Memory B cell (primary cell): ENCODE measurements at places on chromosomes 5 and 9.

GRCh38 chr5:157067005-157067404, 8.1 kb upstream of the HAVCR1 start:
- H3K4me1 ChIP-seq = peaks cover 3% of the 10 kb centered on the region
- H3K27ac ChIP-seq = no peak overlapping the region
- no peak overlapping the region for H3K4me3 ChIP-seq
- no peak for DNase-seq

- no peak overlapping the region for H3K27ac ChIP-seq
- no peaks in the 10 kb centered on the region for H3K4me1 ChIP-seq
- H3K27me3 ChIP-seq = peaks cover 12% of the 10 kb centered on the region
- no peak for DNase-seq
Observed at GRCh38 chr5:175681968-175682340, 24.1 kb downstream of the HRH2 start.

DNA sequence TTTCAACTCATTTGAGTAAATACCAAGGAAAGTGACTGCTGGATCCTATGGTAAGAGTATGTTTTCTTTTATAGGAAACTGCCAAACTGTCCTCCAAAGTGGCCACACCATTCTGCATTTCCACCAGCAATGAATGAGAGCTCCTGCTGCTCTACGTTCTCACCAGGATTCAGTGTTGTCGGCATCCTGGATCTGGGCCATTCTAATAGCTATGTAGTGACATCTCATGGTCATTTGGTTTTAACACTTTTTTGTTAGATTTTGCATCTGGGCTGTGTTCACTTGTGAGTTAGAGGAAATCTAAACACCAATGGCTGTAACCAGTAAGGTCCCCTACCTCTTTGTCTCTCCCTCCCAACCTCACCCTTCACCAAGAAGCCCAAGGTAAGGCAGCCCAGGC, 115.9 kb downstream of the ATPSCKMT start:
- DNase-seq = no peak
- no peak overlapping the region for H3K27ac ChIP-seq
- peaks cover 3% of the 10 kb centered on the region for H3K27me3 ChIP-seq

- peaks cover 8% of the 10 kb centered on the region for H3K36me3 ChIP-seq
- no peak overlapping the region for H3K27ac ChIP-seq
- H3K4me3 ChIP-seq = no peak overlapping the region
- H3K4me1 ChIP-seq = peaks cover 11% of the 10 kb centered on the region
- no peaks in the 10 kb centered on the region for H3K27me3 ChIP-seq
Observed at GRCh38 chr5:138850865-138851435, 24.2 kb downstream of the LRRTM2 start.

DNA sequence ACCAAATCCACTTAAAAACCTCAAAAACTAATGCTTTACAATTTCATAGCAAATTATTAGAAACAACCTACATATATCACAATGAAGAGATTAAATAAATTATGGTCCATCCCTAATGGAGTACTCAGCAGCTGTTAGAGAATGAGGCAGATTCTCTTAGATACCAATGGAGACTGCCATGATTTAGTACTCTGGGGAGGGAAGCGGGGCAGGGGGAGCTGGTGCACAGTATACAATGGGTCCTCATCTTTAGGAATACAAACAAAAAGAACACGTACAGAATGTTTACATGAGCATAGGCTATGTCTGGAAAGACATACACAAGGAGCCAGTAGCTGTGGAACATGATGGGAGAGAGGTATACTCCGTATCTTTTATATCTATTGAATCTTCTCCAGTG, 2.0 kb downstream of the LIFR start:
- no peaks in the 10 kb centered on the region for H3K36me3 ChIP-seq
- H3K4me3 ChIP-seq = no peak overlapping the region
- peaks cover 5% of the 10 kb centered on the region for H3K4me1 ChIP-seq
- no peak overlapping the region for H3K27ac ChIP-seq
- DNase-seq = no peak

DNA sequence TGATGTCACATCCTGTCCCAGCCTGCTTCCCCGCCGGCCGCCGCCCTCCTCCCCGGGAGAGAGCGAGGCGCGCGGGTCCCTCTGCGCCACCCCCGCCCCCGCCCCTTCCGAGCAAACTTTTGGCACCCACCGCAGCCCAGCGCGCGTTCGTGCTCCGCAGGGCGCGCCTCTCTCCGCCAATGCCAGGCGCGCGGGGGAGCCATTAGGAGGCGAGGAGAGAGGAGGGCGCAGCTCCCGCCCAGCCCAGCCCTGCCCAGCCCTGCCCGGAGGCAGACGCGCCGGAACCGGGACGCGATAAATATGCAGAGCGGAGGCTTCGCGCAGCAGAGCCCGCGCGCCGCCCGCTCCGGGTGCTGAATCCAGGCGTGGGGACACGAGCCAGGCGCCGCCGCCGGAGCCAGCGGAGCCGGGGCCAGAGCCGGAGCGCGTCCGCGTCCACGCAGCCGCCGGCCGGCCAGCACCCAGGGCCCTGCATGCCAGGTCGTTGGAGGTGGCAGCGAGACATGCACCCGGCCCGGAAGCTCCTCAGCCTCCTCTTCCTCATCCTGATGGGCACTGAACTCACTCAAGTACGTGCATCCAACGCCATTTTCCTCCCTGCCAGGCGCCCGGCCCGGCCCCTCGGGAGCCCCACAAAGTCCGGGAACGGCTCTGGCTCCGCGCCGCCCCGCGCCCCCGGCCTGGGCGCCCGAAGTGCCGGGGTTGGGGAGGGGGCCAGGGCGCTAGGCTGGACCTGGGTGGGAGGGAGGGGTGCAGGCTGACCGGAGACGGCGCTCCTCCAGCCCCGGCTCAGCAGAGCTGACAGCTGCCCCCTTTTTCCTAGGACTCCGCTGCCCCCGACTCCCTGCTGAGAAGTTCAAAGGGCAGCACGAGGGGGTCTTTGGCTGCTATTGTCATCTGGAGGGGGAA, 12.0 kb upstream of the OLFM1 start:
- H3K4me1 ChIP-seq = no peaks in the 10 kb centered on the region
- H3K4me3 ChIP-seq = no peak overlapping the region
- no peak overlapping the region for H3K27ac ChIP-seq
- DNase-seq = no peak
- H3K27me3 ChIP-seq = peaks cover 14% of the 10 kb centered on the region

GRCh38 chr5:99589424-99589823, 660.6 kb upstream of the CHD1 start:
- H3K27ac ChIP-seq = no peak overlapping the region
- H3K36me3 ChIP-seq = no peaks in the 10 kb centered on the region
- H3K4me3 ChIP-seq = no peak overlapping the region
- DNase-seq = no peak
- no peaks in the 10 kb centered on the region for H3K4me1 ChIP-seq
- H3K27me3 ChIP-seq = no peaks in the 10 kb centered on the region

DNA sequence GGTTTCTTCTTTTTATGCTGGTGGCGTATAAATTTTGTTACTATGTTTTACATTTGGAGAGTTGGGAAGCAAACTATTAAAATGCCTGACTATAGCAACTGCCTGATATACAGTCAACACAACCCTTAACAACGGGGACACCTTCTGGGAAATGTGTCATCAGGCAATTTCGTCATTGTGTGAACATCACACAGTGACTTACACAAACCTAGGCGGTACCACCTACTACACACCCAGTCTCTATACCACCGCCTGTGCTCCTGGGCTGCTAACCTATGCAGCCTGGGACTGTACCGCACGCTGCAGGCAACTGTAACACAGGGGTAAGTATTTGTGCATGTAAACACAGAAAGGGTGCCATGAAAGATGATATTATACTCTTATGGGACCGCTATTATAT, 1.3 kb upstream of the CDHR2 start:
- H3K4me1 ChIP-seq = peaks cover 15% of the 10 kb centered on the region
- no peak for DNase-seq
- H3K36me3 ChIP-seq = no peaks in the 10 kb centered on the region
- no peak overlapping the region for H3K4me3 ChIP-seq
- H3K27me3 ChIP-seq = no peaks in the 10 kb centered on the region

GRCh38 chr5:176446028-176446665, 2.0 kb upstream of the FAF2 start:
- peaks cover 3% of the 10 kb centered on the region for H3K36me3 ChIP-seq
- peaks cover 14% of the 10 kb centered on the region for H3K4me1 ChIP-seq
- H3K4me3 ChIP-seq = peak overlapping the region; percentile 24

DNA sequence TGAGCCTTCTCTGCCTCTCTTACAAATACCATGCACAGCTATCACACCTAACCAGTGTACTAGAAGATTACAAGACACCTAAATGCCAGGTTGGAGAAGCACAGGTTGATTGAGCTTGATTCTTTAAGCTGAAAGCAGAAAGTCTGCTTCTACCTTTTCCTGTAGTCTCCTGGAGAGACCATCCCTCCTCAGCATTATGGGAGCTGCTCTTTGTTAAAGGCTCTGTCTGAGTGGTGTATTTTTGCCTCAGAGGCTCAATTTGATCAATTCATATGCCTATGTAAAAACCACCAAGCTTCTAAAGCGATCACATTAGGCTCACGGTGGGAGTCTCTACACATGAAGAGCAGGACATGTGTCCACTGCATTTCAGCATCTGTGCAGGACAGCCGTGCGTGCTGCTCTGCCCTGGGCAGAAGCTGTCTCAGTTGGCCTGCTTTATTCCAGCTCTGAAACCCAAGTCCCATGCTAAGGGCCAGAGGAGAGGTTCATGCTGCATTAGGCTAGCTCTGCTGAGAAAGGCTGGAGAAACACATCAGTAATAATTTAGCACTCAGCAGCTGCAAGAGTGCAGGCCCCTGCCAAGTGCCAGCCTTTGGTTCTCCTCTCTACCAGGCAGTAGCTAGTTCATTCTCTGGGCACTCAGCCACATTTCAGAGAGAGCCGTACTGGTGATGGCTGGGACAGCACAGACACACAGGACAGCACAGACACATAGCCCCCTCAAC, 41.7 kb downstream of the TMEM167A start:
- H3K27ac ChIP-seq = no peak overlapping the region
- H3K36me3 ChIP-seq = no peaks in the 10 kb centered on the region
- DNase-seq = no peak

- no peak overlapping the region for H3K4me3 ChIP-seq
- H3K27ac ChIP-seq = no peak overlapping the region
- H3K36me3 ChIP-seq = no peaks in the 10 kb centered on the region
Observed at GRCh38 chr9:77997611-77998284, 33.9 kb downstream of the GNAQ start.

GRCh38 chr9:91720751-91721705, 229.0 kb downstream of the ROR2 start:
- peak; percentile 35 for DNase-seq
- H3K27ac ChIP-seq = no peak overlapping the region
- H3K4me1 ChIP-seq = peaks cover 2% of the 10 kb centered on the region
- H3K36me3 ChIP-seq = peaks cover 4% of the 10 kb centered on the region
- no peak overlapping the region for H3K4me3 ChIP-seq

DNA sequence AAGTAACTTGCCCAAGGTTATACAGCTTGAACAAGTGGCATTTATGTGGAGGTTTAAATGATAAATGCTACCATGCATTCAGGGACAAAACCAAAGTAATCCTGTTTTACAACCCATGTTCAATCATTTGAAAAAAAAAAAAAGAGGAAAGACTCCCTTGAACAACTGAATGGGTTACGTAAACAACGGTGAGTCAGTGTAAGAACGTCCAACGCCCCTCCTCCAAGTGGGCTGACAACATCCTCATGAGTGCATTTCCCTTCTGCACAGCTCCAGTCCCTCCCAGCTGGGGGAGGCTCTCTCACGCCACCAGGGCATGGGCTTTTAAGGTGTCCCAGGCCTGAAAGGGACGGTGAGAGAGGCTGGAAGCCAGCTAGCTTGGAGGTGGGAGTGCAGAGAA, 90.0 kb downstream of the PRRT1B start:
- peaks cover 27% of the 10 kb centered on the region for H3K4me1 ChIP-seq
- no peaks in the 10 kb centered on the region for H3K27me3 ChIP-seq
- peaks cover 29% of the 10 kb centered on the region for H3K36me3 ChIP-seq
- no peak overlapping the region for H3K4me3 ChIP-seq
- peak overlapping the region; percentile 93 for H3K27ac ChIP-seq

DNA sequence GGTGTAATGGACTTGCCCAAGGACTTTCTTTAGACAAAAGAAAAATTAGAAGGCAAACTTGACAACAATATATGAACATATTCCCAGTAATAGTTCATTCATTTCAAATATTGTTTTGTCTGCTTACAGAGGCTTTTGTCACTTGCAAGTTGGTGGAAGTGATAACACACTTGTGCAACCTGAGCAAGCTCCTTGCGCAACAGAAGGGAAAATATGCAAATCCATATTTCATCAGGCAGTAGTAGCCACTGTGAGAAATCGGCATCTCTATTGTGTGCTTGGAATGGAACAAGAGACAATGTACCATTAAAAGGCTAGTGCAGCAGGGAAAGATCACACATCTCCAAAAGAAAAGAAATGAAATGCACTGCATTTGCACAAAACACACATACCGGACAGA, 125.3 kb upstream of the RASEF start:
- H3K4me1 ChIP-seq = no peaks in the 10 kb centered on the region
- H3K27ac ChIP-seq = no peak overlapping the region
- peaks cover 2% of the 10 kb centered on the region for H3K27me3 ChIP-seq

- no peak overlapping the region for H3K27ac ChIP-seq
- no peak for DNase-seq
- H3K36me3 ChIP-seq = no peaks in the 10 kb centered on the region
Observed at GRCh38 chr9:23341346-23341745, 484.7 kb downstream of the ELAVL2 start.

GRCh38 chr9:130513078-130513477, 66.3 kb upstream of the FUBP3 start:
- no peak overlapping the region for H3K27ac ChIP-seq
- H3K36me3 ChIP-seq = peaks cover 2% of the 10 kb centered on the region
- H3K4me1 ChIP-seq = no peaks in the 10 kb centered on the region
- H3K4me3 ChIP-seq = no peak overlapping the region
- peaks cover 10% of the 10 kb centered on the region for H3K27me3 ChIP-seq

GRCh38 chr5:50684721-50685120, 18.3 kb downstream of the PARP8 start:
- DNase-seq = no peak
- H3K36me3 ChIP-seq = peaks cover 32% of the 10 kb centered on the region
- H3K4me1 ChIP-seq = peaks cover 43% of the 10 kb centered on the region
- no peaks in the 10 kb centered on the region for H3K27me3 ChIP-seq
- H3K4me3 ChIP-seq = no peak overlapping the region

GRCh38 chr9:89042984-89043383, 51.7 kb downstream of the S1PR3 start:
- H3K4me3 ChIP-seq = no peak overlapping the region
- H3K27me3 ChIP-seq = peaks cover 5% of the 10 kb centered on the region
- H3K27ac ChIP-seq = no peak overlapping the region
- DNase-seq = no peak
